Central memory CD4-positive, alpha-beta T cell (primary cell): ENCODE measurements at places on chromosomes 5 and 9.

GRCh38 chr9:127509955-127510299 lies 58.6 kb downstream of the LRSAM1 start:
- no peak for DNase-seq

DNA sequence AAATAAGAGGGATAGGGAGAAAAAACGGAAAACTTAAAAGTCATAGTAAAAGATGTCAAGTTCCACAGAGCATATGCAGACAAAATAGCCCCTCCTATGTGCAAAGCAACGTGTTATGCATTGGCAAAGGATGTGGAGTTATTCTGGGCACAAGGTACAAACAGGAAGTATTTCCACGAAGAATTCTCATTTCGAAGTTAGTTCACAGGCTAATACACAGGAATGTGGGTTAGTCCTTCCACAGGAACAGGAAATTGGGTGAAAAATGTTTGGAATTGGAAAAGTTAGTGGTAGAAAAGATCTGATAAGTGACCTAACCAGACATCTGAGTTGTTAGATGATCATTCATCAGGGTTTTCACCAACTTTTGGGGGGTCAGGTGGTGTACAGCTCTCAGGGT lies 326.6 kb downstream of the EBF1 start:
- no peak for DNase-seq

DNA sequence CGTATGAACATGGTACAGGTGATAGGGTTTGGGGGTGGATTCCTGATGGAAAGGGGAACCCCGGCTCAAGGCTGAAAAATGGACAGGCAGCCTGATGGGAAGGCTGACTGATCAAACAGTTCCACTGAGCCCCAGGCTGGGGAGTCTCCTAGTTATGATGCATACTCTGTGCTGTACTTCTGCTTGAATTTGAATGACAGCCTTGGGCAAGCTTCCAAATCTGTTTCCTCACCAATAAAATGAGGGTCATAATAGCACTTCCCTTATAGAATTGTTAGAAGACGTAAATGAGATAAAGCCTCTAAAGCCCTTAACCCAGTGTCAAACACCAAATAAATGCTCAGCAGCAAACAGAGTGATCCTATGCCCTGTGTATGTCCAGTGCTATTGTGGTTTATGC lies 478.5 kb upstream of the DMAC1 start:
- no peak for DNase-seq

DNA sequence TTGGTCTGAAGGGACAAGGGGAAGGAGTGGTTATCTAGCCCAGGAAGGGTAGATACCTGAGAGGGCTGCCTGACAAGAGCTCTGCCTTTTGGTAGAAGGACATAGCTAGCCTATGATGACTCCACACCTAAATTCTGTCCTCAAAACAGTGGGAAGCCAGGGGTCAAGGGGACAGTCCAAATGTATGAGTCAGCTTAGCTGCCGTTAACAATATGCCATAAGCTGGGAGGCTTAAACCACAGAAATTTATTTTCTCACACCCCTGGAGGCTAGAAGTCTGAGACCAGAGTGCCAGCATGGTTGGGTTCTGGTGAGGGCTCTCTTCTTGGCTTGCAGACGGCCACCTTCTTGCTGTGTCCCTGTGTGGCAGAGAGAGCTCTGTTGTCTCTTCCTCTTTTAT lies 306.4 kb downstream of the NTRK2 start:
- DNase-seq, result no peak

DNA sequence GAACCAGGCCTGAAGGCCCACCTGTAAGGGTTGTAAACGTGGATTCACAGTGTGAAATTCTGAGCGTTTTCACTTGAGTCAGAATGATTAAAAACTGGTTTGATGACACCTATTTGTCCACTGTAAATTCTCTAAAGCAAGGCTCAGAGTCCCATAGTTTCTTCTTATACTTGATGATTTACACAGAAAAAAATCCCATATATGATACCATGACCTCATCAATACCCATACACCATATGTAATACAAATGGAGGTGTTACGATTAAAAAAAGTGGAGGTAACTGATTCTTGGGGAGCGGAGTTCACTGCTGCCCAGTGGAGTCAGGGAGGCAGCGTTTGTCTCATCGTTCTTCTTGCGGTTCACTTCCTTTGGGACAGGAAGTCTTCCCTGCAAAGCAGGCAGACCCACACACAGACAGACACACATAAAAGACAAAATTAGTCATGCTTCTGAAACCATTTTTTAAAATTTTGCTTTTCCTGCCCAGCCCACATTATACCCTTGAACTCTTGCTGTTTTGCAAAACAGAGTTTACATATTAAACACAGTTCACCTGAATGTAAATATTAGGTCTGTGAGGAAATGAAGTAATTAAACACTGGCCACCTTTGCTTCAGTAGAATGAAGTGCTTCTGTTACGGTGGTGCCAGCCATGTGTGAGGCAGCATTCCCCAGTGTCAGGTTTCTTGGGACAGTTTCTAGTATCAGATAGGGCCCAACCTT lies 26.2 kb downstream of the NREP start:
- DNase-seq, result no peak
